ENCODE measurements at places on chromosomes 5 and 9.

DNA sequence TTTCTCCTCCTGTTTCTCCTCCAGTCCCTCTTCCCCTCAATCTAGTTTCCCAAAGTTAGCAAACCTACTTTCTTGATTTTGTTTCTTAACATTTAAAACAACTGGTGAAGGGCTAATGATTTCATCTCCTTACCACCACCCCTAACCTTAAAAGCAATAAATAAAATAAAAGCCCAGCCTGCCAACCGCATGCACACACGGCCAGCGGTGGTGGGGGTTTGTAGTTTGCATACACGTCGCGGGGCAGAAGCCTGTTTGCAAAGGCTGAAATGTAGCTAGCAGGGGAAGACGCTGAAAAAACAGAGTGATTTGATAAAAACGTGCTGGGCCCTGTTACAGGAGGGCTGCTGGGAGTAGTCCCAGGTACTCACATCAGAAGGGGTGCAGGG, 1.9 kb upstream of the DMRT2 start:
- DNase-seq = no peak

DNA sequence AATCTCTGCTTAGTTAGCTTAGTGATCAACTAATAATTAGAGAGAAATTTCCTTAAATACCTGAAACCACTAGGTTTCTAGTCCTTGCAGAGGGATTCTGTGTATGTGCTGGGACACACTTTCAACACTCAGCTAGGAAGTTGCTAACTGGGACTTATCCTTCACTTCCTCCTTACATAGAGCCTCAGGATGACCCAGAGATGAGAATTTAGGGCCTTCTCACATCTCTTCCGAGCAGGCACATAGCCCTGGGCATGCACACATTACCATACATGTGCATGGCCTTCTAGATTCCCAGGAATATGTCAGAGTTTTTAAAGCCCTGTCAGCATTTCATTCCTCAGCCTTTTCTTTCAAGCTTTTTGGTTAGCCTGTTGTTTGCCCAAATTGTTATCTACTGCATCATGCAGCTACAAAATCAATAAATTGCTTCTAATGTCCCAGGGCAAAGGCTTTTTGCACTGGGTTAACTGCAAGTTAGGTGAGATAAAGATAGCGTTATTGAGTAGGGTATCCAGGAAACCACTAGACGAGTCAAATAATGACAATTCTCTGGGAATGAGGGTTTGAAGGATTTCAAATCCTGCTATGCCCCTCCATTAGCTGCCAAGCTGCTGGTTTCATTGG, 22.0 kb upstream of the CDK20 start:
- DNase-seq = no peak

DNA sequence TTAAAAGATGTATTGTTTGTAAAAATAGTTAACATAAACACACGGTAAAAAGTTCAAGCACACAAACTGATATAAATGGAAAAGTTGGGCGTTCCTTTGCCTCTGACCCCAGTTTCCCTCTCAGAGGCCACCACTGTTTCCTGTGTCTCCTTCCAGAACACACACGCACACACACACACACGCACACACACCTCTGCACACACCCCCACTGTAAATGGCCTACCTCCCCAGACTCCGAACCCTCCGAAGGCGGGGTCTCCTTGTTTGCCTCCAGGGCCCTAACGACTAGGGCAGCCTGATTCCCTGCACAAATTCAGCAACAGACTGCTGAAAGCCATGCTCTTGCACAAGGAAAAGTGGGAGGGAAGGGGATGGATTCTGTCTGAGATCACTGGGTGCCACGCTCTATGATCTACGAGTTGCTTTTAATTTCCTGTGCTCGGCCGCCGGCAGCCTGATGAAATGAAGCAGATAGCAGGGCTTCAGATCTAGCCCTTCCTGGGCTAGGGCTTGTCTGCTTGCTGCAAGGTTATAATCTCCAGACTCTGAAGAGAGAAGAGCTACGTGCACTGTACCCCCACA, 184.0 kb upstream of the IL12B start:
- no peak for DNase-seq

GRCh38 chr9:12457237-12457636, 235.9 kb upstream of the TYRP1 start:
- no peak for DNase-seq

DNA sequence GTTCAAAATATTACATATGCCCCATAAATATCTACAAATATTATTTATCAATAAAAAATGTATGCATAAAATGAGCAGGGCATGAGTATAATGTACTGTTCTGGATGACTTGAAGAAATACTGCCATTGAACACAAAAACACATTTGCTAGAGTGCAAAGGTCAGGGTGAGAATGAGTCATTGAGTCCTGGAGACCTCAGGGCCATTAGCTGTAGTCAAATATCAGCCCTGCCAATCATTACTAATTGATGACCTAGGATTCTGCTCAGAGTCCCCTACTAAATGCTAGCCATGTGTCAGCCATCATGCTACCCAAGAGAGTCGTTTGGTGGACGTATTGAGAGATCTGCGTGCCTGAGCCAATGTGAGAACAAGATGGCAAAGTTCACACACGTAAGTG, 80.3 kb upstream of the FAM169A start:
- no peak for DNase-seq

DNA sequence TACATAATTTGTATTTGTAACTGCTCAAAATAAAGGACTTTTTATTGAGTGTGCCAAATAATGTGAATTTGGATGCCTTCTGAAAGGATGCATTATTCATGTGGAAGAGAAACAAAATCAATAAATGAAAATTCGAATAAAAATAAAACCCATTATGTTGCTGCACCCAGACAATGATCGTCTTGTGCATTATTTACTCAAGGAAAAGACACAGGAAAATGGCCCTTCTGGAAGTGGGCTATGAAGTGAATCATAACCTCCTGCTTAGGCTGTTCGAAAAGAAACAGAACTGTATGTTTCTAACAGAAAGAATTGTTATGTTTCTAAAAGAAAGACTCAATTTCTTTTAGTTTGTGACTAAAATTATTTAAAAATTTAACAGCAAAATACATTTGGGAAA, 168.9 kb upstream of the NFIB start:
- no peak for DNase-seq

DNA sequence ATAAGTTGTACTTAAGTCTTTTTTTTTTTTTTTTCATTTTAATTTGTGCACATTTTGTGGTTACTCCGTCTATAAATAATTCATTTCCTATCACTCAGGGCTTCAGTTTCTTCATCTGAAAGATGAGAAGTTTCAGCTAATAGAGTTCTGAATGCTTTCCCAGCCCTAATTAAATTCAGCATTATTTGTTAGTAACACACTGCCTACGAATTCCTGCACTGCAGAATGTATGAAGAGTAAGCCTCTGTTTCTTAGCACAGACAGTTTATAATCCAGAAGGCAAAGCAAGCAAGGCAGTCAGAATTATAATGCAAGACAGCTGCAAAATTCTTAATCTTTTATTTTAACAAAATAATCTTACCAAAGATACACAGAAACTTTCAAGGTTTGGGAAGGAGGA, 138.0 kb upstream of the GHR start:
- DNase-seq = no peak

DNA sequence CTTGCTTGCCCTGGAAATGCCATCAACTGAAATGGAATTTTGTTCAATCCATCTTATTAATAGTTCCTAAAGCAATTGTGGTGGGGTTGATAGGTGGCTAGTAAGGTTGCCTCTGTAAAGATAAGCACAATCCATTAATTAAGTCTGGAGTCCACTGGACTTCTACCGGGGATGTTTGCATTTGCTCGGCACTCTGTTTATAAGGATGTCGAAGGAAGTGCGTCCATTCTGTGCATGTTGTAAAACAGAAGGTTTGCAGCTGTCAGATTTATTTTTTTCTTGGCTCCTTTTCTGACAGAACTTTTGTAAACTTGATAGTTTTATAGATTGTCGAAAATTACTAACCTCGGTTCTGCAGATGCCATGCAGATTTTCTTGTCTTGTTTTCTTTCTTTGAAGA, 12.8 kb upstream of the TNFAIP8 start:
- DNase-seq = no peak

DNA sequence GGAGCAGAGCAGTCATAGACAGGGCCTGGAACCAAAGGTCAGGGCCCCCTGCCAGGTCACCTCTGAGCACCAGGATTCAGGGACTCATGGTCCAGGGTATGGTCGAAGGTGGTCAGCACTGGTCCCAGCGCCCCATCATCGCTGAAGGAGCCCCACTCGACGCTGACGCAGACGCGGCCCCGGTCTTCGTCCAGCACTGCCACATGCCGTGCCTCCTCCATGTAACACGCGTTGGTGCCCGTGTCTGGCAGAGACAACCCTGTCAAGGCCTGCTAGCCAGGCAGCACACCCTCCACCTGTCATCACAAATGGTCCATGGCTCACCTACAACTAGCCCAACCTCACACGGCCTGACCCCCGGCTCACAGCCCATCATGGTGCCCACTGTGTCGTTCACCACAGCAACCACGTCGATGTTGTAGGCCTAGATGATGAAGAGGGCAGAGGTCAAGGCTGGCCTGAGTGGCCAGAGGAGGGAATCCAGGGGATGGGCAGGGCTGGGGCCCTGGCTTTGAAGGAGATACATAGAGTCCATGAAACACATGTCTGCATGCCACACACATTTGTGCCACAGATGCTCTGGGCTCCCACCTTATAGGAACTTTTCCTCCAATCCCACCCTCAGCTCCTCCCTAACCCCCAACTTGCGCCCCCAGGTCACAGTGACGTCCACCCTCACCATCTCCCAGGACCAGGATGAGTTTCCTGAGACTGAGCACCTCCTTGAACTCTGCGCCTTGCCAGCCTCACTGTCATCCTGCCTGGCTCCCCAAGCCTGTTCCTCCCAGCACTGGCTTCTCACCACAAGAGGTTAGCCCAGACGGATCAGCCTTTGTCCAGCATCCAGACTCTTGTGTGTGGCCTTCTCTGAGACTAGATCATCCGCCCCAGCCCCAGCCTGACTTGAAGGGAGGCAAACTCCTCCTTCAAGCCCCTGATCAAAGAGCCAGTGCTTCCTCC, 9.5 kb downstream of the HK3 start:
- no peak for DNase-seq

Measured in epithelial cell of esophagus (primary cell).